ENCODE measurements at places on chromosomes 1 and 21.
A peak's percentile ranks its signal among the peaks of the same experiment; 100 is the strongest.

DNA sequence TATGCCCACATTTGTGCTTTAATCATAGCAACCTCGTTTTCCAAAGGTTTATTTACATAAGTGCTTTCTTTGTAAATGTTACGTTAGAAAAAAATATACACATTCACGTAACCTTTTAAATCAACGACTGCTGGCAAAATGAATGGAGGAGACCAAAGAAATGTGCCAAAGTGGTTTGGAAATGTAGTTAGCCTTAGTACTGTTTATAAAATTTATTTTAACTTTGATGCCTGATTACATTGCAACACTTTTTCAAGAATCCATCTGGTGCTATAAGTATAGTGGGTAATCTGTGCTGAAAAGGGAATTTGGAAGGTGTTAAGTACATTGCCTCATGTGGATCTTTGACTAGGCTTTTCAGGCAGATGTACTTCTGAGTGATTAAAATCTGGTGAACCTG is 108.9 kb downstream of the IFI44 start:
- no peak for DNase-seq

DNA sequence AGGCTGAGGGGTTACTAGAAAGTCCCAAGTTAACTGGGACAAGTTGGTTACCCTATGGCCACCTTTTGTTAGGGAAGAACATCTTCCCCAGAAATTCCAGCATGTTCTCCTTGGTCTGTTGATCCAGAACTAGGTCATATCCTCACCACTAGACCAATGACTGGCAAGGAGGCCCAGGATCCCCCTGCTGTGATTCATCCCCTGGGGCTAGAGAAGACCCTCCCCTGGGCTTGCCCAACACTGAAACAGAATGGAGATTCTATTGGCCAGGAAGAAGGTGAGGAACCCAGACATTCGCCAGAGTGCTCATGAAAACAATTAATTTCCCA is 90.1 kb upstream of the SIM2 start:
- no peak for DNase-seq

- no peak for DNase-seq
Observed at GRCh38 chr21:36204980-36205379, 48.4 kb downstream of the DOP1B start.

GRCh38 chr1:70112838-70113237 is 92.5 kb downstream of the LRRC40 start:
- DNase-seq: no peak

DNA sequence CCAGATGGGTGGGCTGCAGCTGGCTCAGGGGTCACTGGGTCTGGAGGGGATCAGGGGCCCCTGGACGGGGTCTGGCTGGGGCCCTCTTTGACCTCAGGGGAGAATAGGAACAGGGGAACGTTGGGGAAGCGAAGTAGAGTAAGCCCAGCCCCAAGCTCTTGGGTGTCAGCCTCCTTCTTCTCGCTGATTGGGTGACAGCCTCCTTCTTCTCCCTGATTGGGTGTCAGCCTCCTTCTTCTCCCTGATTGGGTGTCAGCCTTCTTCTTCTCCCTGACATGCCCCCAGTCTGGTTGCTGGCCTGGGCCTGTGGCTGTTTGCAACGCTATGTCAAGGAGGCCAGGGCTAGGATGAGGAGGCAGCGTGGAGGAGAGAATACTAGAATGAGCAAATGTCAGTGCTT is 76.7 kb upstream of the CASZ1 start:
- DNase-seq: no peak

- DNase-seq: no peak
Observed at GRCh38 chr1:240771450-240771849, 159.5 kb upstream of the GREM2 start.

- peak; percentile 73 for DNase-seq
Observed at GRCh38 chr1:230825761-230826160, 42.6 kb downstream of the C1orf198 start.

- peak; percentile 79 for DNase-seq
Observed at GRCh38 chr1:160376525-160377131, 9.8 kb downstream of the NHLH1 start.

DNA sequence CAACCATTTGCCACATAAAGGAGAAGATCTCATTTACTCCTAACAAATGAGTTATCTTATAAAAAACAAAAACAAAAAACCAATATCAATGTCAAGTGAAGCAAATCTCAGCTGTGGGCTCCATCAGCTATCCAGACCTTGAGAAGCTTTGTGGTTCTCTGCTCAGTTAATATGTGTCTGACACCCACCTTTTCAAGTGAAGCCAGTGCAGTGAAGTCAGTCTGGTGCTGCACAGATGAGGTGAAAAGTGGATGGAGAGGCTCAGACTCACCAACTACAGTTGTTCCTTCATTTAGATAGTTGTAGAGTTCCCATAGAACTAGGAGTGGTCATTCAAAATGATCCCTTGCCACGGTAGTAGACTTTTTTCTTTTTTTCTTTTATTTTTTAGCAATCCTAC is 106.8 kb downstream of the NTNG1 start:
- DNase-seq: no peak

GRCh38 chr1:208242146-208242545 is 2.0 kb downstream of the PLXNA2 start:
- DNase-seq: no peak

DNA sequence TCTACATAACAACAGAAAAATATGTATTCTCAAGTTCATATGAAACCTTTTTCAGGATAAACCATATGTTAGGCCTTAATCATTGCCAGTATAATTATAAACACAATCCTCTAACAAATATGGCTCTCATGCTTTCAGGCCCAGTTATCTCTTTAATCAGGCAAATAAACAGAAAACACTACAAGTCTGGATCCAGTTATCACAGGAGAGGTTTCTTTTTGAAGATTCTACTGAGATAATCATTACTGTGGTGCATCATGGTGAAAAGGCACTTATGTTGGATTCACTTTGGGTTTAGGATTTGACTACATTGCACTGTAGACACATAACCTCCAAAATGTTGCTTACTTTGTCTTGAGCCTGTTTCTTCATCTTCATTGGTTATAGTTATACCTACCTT is 8.4 kb upstream of the ATP6V1G3 start:
- DNase-seq: no peak

DNA sequence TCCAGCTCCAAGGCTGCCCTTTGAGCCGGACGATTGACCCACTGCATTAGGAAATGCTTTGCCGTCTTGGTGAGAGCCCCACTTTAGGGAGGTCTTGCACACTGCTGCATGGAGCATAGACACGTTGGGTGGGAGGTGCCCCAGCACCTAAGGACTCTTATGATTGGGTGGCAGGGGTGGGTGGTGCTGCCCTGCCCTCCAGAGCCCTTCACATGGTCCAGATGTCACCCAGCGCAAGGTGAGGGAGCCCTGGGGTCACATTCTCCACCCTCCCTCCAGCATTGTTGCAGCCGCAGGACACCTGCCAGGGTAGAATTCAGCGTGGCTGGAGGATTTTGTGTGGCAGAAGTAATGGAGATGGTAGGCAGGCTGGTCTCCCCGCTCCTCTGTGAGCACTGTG is 137.4 kb upstream of the COL6A1 start:
- DNase-seq: no peak

- DNase-seq: no peak
Observed at GRCh38 chr1:168861421-168862004, 132.5 kb upstream of the DPT start.

GRCh38 chr1:92599184-92599583 is 112.5 kb upstream of the GFI1 start:
- peak; percentile 44 for DNase-seq

GRCh38 chr1:116195077-116195868 is 84.1 kb downstream of the MAB21L3 start:
- DNase-seq: no peak

- DNase-seq: no peak
Observed at GRCh38 chr1:91098299-91098906, 76.6 kb upstream of the ZNF644 start.
